Stimulated activated CD8-positive, alpha-beta memory T cell treated with anti-CD3 and anti-CD28 coated beads, Interleukin-15, amount 100 ng/mL, for 1 hour (primary cell): ENCODE measurements at places on chromosomes 11 and 22.

DNA sequence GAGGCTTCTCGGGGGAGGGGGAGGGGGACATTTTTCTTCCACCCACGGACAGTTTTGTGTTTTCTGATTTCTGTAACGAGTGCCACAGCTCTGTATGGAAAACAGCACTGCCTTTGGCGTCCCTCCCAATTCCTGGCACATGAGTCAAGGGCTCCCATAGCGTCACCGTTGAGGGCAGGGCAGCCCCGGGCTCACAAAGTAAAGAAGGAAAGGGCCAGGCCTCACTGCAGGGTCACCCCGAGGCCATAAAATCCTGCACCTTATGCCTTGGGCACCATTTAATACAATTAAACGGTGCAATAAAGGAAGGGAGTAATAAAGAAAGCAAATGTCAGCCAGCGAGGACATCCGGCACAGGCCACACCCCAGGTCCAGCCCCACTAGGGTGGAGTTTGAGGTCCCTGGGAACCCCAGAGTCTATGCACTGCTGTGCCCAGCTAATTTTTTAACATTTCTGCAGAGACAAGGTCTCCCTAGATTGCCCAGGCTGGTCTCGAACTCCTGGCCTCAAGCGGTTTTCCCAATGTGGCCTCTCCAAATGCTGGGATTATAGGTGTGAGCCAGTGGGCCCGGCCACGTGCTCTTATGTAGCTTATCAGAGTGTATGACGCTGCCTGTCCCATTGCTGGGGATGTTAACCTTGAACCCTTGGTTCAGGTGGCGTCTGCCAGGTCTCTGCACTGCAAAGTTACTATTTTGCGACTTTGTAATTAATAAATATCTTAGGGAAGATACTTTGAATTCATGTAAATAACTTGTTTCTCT lies 13.6 kb upstream of the MUC2 start:
- DNase-seq: no peak

DNA sequence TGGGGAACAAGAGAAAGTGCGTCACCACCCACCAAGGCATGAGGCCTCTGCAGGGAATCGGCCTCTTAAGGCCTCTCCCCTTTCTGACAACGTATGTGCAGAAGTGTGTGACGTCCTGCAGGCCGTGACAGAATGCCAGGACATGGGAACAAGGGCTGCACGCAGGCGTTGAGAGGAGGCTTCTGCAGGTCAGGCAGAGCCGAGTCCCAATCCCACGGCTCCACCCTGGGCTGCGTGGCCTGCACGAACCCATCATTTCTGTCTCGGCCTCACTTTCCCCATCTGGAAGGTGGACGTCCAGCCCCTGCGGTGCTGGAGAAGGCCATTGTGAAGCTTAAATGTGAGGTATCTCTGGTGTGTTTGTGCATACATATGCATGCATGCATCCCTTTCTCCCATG lies 61.8 kb downstream of the SHANK2 start:
- DNase-seq: no peak

GRCh38 chr11:92482492-92483060 lies 258.0 kb downstream of the FAT3 start:
- no peak for DNase-seq

- DNase-seq: no peak
Measured at GRCh38 chr11:22190827-22191463, 1.9 kb upstream of the ANO5 start.

- no peak for DNase-seq
Measured at GRCh38 chr22:20216863-20217499, 51.1 kb downstream of the RTN4R start.

DNA sequence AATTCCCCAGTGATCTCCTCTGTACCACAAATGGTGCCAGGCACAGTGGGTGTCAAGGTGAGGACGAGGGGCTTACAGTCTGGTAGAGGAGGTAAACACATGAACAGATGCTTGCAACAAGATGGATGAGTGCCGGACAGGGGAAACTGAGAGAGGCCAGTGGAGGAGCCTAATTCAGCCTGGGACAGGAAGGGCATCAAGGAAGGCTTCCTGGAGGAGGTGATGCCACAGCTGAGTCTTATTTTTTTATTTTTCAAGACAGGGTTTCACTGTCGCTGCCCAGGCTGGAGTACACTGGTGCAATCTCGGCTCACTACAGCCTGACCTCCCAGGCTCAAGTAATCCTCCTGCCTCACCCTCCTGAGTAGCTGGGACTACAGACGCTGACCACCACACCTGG lies 18.8 kb upstream of the NEFH start:
- no peak for DNase-seq

DNA sequence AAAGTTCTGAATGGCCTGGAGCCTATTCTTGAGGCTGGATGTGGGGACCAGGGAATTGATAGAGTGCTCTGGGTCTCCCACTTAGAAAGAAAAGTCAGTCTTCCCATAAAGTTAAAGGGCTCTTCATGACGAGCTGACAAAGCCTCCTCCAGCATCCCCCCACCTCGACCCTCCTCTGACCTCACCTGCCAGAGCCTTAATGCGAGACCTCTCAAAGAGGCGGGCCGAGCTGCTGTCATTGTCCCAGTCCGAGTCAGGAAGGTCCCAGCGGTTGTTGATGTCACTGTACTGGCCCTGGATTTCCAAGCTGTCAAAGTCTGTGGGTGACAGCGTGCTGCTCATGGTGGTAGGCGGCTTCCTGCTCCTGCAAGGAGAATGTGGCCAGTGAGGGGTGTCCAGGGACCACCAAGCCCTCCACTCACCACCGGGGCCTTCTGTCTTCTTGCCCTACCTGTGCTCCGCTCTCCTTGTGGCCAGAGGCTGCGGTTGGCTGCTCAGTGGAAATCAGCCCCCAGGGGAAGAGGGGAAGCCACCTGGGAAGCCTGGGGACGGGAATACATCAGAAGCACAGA lies 8.0 kb downstream of the SPTBN2 start:
- no peak for DNase-seq

DNA sequence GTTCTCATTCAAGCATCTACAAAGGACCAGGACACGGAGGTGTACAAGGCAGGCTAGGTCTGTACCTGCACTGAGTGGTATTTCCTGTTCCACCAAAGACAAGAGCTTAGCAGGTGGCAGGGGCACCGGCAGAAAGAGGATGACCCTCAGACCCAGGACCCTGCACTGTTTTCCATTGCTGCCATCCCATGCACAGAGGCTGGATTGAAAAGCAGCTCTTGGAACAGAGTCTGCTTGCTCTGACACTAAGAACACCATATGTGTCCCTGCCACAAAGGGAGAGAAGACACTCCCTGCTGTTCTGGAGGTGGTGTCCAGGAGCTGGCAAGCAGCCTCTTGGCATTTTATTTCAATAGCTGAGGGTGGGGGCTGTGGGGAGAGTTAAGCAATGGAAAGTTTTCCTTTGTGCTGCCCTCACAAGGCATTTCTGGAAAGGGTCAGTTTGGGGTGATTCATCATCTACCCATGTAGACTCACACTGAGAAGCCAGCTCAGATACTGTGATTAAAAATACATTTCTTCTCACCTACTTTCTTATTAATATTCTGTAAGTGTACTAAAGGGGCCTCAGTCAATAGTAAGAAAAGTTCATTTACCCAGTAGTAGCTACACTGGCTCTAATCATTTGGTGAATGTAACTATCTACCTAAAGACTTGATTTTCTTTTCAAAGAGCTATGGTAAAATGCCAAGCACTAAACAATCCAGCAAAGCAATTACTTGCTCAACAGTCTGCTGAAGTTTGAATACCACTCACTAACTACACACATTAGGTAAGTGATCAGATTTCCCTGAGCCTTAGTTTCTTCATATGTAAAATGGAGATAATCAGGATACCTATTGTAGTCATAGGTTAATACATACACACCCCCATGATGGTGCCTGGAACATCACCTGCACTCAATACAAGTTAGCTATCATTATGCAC lies 55.2 kb downstream of the SLC1A2 start:
- DNase-seq: no peak

DNA sequence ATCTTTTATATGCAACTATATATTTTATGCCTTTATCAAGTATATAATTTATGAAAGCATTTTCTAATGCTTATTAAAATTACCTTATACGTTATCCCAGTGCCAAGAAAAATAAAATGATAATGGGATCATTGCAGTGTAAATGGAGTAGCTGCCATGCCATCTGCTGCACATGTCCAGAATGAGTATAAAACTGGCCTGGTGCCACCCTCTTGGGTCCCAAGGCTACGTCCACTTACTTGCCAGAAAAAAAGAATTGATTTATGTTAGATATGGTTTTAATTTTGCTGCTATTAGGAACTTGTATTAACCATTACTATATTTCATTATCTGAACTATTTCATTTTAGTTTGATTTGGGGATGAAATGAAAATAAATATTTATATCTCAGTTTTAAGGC lies 1127.1 kb upstream of the CNTN5 start:
- no peak for DNase-seq

DNA sequence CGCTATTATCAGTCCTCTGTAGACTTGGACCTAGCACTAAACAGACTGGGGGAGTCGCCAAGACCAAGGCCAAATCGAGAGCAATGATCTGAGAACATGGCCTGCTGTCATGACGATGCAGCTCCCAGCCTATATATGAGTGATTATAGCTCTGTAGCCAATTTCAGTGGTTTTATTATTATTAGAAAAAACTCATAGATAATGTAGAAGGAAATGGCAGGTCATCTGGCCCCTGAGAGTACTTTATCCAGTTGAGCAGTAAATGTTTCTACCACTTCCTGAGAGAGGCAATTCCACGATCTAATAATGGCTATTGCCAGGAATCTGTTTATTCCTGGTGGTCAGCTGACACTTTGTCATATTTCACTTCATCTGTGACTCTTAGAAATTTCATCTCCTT lies 666.7 kb downstream of the OPCML start:
- no peak for DNase-seq

DNA sequence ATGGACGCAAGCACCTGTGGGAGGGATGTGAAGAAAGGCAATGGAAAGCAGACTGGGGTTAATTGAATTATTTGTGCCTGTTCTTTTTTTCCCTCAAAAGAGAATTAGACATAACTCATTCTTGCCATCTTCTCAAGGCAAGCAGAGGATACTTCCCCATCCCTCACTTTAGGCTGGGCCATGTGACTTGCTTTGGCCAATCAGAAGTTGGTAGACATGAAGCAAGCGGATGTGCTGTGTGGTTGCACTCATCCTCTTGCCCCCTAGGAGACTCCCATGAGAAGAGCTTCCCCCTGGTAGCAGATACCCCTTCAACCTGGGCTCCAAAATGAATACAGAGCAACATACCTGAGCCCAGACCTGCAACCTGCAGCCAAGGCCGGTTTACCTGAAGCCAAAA lies 124.4 kb upstream of the ZC3H12C start:
- DNase-seq: no peak

DNA sequence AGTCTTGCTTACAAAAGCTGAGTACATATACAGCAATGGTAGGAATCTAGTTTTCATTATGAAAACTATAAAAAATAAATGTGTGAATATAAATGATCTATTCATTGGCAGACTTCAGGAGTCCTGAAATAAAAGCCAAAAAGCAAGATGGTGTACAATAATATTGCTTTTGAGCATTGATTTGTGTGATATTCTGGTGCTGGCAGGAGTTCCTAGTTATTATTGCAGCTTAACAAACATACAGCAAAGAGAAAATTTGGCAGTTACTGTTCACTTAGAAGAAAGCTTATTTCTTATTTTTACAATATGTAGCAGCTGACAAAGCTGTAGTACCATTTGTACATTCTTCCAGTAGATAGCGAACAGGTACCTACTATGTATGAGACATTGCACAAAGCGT lies 1518.9 kb upstream of the TENM4 start:
- DNase-seq: no peak

- no peak for DNase-seq
Measured at GRCh38 chr11:132405728-132406127, 1035.3 kb downstream of the NTM start.

- no peak for DNase-seq
Measured at GRCh38 chr11:8839957-8840945, 70.7 kb upstream of the AKIP1 start.

DNA sequence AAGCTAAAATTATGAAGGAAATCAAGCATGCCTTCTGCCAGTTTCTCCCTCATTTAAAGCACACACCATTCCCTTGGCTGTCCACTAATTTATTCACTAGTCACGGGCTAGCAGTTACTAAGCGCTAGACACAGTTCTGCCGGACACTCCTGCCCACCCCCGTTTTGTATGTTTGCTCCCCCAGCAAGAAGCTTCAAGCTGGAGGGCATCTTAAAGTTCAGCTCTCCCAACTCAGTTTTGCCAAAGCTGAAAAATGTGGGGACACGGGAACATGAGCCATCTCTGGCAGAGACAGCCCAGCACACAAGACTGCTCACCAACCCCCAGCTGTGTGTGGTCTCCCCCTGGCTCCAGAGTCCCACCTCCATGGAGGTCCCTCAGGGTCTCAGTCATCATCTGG lies 263.6 kb downstream of the BRD1 start:
- DNase-seq: no peak

DNA sequence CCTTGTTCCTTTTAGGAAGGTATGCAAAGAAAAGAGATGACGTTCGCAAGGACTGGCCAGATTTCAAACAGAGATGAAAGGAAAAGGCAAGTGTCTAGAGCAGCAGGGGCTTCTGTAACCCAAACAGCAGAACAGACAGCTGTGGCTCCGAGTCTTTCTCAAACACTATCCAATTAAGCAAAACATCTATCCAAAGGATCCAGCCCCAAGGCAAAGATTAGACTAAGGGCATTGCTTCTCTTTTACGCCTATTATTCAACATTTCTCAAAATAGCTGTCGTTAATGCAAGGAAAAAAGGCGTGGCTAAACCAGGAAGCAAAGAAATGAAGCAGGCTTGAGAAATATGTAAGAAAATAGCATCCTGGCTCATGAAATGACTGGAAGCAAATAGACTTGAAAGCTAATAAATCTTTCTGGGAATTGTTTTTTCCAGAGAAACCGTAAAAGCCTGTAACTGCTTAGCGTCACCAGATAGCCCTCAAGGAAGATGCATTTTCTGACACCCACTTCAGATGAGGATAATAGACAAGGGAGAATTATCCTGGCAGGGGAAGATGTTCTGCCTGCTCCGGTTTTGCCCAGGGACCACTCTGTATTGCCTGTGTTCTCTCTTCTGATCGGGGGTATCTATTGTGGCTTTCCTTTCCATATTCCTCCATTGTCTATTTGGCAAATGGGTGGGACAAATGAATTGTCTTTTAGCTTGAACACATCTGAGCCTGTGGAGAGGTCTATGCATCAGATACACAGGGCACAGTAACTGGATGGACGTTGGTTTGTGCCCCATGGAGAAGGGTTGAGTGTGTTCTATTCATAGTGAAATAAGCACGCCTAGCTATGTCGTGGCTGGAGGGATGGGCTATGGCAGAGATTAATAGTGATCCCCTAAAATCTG lies 20.2 kb downstream of the C11orf96 start:
- DNase-seq: no peak

- no peak for DNase-seq
Measured at GRCh38 chr11:71999798-72000197, 1.1 kb downstream of the IL18BP start.
